ENCODE measurements at places on chromosomes 7 and 10. TPM values are rescaled to one million over a fixed set of nuclear protein-coding genes. Genes with fewer than 3 reads are reported as not detected.
A peak's percentile ranks its signal among the peaks of the same experiment; 100 is the strongest.

- DNase-seq, result no peak
These were observed 546.9 kb upstream of the GALNT17 start for GRCh38 chr7:70585071-70585470.

DNA sequence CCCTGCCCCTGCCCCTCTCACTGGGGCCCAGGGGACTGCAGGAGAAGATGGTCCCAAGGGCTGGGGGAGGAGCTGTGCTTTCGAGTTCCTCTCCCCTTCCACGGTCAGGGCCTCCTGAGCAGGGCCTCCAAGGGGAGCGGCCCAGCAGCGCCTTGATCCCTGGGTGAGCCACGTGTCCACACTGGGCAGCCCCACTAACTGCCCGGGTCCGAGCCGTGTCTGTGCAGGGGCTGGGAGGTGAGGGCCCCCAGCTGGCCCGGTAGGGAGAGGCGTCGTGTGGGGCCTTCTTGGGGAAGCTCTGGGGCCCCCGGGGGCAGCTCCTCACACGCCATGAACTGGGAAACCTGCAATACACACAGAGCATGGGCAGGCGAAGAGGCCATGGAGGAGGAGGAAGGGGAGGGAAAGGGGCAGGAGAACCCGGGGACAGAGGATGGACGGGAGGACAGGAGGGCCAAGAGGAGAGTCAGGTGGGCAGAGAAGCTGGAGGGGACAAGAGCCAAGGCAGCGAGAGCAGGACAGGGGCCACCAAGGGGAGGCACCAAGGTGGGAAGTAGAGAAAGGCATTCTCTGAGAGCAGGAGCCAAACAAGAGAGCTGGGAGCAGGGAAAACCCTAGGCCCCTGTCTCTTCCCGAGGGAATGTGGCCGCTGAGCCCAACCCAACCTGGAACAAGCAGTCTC, 32.8 kb downstream of the KCNH2 start:
- no peak for DNase-seq

DNA sequence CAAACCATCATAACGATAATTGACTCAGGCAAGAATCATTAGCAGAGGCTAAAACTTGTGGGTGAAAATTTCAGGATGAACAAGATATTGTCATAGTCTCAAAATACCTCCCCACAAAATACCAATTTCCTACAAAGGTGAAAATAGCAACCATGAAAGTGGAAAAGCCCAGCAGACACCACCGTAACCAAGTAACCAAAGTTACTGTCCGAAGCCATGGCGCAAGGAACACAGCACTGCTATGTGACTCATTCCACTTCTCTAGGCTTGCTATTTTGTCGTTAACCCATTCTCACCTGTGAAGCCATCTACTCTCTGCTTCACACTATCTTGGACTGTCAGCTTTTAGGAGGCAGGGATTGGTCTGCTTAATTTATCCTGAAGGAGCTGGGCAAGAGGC, 113.8 kb upstream of the CACUL1 start:
- DNase-seq, result no peak

The SLC35B4 gene
- 26.7 TPM for total RNA-seq

The TEX47 gene
- not detected for total RNA-seq

- peak; percentile 60 for DNase-seq
These were observed 2.0 kb downstream of the CYP26C1 start for GRCh38 chr10:93062514-93063143.

The OPN1SW gene
- not detected for total RNA-seq

GRCh38 chr10:125013529-125013872, 71.6 kb downstream of the ZRANB1 start:
- no peak for DNase-seq

Data from Daoy (cell line).